ENCODE measurements at places on chromosomes 6 and 20.

- DNase-seq: no peak
Observed at GRCh38 chr6:97563529-97563928, 280.5 kb upstream of the MMS22L start.

DNA sequence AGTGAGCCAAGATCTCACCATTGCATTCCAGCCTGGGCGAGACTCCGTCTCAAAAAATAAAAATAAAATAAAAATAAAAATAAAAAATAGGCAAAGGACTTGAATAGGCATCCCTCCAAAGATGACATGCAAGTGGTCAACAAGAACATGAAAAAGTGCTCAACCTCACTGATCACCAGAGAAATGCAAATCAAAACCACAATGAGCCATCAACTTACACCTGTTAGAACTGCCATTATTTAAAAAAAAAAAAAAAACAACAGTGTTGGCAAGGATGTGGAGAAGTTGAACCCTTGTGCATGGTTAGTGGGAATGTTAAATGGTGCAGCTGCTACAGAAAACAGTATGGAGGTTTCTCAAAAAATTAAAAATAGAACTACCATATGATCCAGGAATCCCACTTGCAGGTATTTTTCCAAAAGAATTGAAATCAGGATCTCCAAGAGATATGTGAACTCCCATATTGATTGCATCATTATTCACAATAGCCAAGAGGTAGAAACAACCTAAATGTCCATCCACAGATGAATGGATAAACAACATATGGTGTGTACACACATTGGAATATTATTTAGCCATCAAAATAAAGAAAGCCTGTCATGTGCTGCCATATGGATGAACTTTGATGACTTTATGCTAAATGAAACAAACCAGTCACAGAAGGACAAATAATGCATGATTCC is 2.8 kb downstream of the C20orf203 start:
- DNase-seq: no peak

GRCh38 chr6:44073612-44074438 is 53.4 kb downstream of the MRPL14 start:
- no peak for DNase-seq

DNA sequence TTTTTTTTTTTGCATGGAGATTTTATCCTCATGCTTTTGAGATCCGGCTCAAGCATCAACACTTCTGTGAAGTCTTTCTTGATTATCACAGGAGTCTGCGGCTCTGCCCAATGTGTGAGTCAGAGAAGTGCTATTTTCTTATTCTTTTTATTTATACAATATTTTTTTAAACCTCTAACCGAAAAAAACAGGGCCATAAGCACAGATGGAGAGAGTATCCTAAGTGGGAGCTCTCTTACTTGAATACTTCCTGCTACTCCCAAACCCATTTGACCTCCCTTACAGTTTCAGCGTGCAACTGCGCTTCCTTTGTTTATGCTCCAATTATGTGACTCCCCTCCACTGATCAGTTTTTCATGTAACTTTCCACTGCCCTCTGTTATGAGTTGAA is 8.7 kb upstream of the ATXN1 start:
- peak; percentile 92 for DNase-seq

GRCh38 chr6:135030056-135030473 is 24.6 kb downstream of the HBS1L start:
- DNase-seq: no peak
